Esophagus muscularis mucosa (tissue), 4 donors: ENCODE measurements at places on chromosomes 3 and 15.

DNA sequence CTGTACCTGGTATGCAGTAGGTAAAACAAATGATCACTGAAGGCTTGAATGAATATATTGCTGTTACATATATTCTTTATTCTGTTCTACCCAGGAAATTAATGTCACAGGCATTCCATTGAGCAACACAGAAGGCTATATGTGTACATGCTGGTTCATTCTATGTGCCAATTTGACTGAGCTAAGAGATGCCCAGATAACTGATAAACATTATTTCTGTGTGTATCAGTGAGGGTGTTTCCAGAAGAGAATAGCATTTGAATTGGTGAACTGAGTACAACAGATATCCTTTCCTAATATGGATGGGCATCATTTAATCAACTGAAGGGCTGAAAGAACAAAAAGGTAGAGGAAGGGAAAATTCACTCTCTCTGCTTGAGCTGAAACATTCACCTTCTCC lies 886.8 kb downstream of the FHIT start:
- DNase-seq, result no peak

GRCh38 chr3:116112696-116113095 lies 332.6 kb downstream of the LSAMP start:
- no peak for DNase-seq

DNA sequence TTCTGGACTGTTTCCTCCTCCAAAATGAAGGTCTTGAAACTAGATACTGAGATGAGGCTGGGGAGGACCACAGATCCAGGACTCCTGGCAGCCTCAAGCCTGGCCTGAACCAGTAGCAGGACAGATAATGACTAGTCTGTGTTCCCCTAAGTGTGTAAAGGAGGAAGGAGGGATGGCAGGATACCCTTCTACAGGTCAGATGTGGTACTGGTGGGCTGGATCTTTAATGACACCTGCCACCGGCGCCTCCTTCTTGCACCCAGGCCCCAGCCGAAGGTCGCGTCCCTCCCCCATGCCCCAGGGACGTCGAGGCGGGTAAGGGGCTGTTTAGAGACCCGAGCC lies 556 bp downstream of the USP19 start:
- no peak for DNase-seq

DNA sequence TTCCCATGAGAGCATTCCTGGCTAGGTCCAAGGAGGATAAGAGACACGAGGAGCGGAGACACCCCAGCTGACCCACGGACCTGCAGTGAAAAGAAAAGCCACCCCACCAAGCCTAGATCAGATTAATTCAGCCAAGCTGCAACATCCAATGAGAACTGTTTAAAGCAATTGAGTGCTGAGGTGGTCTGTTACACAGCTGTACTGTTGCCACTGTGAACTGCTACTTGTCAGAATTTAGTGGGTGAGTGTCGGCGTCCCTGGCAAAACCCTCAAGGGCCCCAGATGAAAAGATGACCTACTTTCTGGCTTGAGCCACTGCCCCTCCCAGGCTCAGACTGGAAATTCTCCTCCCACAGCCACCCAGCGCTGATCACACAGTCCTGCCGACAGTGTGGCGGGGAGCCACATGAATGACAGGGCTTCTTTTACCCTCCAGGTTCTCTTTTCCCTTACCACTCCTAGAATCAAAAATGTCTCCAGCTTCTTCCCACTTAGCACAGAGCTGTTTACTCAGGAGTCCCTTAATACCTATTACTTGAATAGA lies 26.4 kb upstream of the KBTBD12 start:
- DNase-seq, result no peak

GRCh38 chr15:23372284-23372683 lies 17.7 kb downstream of the GOLGA8S start:
- DNase-seq, result no peak

DNA sequence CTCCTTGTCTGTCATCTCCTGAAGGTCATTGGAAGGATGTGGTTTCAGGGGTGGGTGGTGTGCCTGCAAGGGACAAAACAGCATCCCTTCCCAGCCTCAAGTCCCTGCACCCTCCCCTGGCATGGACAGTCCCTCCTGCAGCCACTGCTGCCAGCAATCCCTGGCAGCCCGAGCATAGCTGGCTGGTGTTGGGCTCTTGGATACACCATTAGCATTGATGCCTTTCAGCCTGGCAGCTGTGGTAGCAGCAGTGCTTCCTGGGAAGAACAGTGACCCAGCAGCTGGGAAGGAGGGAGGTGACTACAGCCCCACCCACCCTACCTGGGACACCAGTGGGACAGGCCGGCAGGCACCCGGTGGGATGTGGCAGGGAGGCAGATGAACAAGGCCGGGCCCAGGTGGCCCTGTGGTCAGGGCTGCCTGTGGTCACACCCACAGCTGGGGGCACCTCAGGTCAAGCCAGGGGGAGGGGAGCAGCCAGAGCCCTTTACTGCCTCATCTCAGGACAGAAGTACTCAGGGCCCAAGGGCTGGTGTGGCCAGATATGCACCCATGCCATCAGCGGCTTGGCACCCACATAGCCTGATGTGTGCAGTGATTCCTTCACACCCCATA lies 32.9 kb upstream of the TMEM115 start:
- no peak for DNase-seq

DNA sequence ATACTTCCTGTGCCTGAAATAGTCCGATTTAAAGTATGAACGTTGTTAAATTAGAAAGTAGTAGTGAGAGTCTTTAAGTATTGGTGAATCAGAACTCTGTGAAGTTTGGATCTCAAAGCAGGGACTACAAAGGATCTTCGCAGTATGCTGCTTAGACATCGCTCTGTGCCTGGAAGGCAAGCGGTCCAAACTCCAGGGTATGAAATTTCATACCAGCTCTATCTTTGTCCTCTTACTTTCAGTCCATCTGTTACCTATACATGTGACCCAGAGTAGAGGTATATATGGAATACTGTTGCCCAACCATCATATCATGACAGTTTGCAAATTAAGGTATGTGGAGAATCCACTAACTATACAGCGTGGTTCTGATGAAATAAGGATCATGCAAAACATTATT lies 34.5 kb downstream of the VPS8 start:
- no peak for DNase-seq

GRCh38 chr3:50153782-50154475 lies 1.2 kb upstream of the SEMA3F start:
- DNase-seq, result no peak

DNA sequence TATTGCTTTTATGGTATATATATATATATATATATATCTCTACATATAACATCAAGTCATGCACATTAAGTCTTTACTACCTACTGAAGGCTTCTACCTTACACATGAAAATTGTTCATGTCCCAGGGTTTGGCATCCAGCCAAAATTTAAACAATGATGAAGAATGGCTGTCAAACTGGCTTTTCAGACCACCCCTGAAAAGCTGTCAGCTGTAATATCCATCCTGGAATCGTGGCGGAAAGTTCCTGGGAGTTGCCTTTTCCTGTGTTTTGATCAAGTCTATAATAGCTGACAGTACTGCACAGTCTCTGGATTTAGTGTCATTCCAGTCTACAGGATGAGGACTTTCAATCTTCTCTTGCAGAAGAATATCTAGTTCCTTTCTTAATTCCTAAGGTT lies 48.3 kb downstream of the DHX36 start:
- no peak for DNase-seq

DNA sequence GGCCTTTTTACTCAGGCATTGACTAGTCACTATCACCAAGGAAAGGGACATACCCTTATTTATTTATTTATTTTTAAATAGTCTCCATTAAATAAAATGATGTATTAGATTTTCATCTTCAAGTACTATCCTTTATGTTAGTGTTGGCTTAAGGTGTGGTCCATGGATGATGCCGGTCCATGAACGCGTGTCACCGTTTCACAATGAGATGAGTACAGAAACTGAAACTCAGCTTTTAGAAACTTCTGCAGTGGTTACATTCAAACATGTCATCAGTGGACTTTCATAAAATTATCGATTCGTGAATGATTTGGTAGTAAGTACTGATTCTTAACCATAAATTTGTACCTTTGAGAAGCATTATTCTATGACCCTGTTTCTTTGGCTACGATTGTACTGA lies 166.6 kb downstream of the SATB1 start:
- no peak for DNase-seq

DNA sequence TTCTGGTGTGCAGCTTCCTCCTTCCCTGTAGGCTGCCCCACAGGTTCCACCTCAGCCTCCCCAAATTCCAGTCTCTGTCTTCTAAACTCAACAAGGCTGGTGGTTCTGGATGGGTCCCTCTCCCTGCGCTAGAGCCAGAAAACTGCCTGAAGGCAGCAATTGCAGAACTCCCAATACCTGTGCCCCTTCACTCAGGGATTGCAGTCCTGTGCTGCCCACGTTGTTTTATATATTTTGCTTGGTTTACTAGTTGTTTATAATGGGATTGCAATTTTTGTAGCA lies 14.8 kb upstream of the NPTN start:
- no peak for DNase-seq

DNA sequence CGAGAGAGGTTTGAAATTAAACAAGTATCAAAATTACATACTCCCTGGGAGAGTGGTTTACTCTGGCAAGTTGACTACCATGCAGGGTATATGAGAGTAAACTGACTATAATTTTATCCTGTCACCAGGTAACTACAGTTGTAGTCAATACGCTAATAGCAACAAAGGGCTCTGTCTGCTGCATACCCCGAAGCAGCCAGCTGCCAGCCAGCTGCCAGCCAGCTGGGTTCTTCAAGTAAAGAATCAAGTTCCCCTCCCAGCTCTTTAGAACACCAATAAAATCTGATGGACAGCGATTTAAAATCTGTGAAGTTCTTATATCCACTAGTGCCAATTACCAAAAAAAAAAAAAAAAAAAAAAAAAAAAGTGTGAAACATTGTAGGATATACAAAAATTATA lies 417.7 kb upstream of the CFAP20DC start:
- DNase-seq, result no peak

GRCh38 chr3:131883086-131883485 lies 151.7 kb downstream of the CPNE4 start:
- DNase-seq, result no peak
